Lower leg skin (tissue), 4 donors: ENCODE measurements at places on chromosomes 7 and 10. TPM values are rescaled to one million over a fixed set of nuclear protein-coding genes. Genes with fewer than 3 reads are reported as not detected.
A peak's percentile ranks its signal among the peaks of the same experiment; 100 is the strongest.

DNA sequence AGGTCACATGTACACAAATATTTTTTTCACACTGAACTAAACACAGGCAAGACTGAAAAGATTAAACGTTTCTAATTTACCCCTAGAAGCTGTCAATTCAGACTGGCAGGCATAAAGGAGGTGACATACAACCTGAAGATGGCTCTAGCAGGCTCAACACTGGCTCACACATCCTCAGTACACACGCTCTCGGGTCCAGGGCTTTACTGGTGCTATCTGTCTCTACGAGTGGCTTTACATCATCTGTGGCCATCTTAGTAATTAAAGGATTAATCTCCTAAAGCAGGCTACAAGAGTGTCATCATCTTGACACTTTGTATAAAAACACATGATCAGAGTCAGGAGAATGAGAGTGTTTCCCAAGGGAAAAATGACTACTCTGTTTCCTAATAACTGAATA, 57.3 kb downstream of the COPG2 start:
- DNase-seq: no peak

The THSD7A gene
- 1.3 TPM for total RNA-seq

The ANKRD16 gene
- 9.0 TPM for total RNA-seq

The KCP gene
- total RNA-seq: not detected

DNA sequence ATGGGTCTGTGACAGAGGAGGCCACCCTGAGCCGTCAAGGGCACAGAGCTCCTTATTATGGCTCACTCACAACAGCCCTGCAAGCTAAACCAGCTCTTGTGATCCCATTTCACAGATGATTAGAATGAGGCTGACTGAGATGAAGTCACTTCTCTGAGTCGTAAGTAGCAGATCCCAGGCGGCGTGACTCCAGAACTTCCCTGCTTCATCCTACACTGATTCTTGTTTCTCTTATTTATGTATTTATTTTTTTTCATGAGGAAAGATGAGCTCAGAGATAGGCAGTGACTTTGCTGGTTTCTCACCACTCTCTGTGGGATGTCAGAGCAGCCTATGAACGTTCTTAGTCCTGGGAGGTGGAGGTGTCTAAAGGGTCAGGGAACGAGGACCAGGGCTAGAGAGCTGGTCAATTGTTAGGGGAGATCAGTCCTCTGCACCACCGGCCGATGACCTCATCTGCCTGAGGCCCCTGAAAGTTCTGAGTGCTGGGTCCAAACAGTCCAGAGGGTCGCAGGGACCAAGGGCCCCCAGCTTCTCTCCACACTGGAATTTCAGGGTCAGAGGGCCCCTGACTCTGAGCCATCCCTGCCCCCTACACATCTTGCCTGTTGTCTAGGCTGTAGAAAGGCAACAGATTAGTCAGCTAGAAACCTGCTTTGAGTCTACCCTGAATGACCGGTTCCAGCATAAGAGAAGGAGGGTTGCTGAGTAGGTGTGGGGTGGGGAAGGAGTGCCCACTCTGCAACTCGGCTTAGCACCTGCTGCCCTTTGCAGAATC, 17.9 kb downstream of the CLRN3 start:
- peak; percentile 76 for DNase-seq

- no peak for DNase-seq
These were observed 69.4 kb downstream of the C1GALT1 start for GRCh38 chr7:7251742-7252141.

The OR9A2 gene
- total RNA-seq: not detected

DNA sequence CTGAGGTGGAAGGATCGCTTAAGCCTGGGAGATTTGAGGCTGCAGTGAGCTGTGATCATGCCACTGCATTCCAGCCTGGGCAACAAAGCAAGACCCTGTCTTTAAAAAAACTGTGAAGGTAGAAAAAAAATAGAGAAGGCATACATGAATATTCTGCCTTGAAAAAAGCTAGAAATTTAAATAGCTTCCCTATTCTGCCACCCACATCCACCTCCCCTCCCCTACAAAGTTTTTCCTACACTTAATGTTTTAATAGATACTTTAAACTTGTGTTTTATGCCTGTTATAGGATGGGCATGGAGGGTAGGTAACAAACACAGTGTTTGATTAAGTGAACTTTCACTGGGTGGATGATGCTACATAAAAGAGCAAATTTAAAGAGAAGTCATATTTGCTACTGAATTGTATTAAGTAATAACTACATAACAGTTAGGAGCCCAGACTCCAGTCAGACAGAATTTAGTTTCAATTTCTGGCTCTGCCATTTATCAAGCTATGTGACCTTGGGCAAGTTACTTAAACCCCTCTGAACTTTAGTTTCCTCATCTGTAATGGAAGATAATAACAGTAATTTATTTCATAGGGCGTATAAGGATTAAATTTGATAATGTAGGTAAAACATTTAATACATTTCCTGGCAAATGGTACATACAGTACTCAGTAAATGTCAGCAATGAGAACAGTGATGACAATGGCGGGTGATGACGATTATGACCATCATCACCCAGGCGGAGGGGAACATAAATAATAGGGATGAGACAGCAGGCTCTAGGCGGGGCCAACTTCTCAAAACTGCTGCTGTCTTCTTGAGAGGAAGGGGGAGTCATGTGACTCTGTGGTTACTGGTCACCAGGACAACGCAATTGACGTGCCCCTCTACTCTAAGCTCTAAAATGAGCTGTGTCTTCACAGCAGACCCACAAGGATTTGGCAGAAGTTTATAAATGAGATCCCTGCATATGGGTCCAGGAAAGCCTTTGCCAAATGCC, 15.8 kb downstream of the DNMBP start:
- peak; percentile 75 for DNase-seq

- peak; percentile 69 for DNase-seq
These were observed 498.0 kb upstream of the ZMIZ1 start for GRCh38 chr10:78570633-78571235.

DNA sequence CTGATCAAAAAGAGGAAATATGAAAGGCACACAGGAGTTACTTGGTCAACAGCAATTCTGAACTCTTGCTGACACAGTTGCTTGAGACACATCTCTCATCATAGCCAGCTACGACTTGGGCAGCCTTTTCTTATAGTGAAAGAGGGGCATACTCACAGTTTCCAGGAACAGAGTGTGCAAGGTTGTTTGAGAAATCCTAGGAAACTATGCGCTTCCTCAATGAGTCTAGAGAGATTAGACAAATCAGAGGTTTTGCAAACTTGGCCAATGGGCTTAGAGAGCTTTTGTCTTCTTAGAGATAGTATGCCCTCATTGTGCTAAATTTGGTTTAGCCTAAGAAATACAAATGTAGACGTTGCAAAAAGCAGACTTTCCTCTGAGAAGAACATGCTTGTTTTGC, 370.4 kb downstream of the HGF start:
- no peak for DNase-seq

GRCh38 chr7:85090919-85091564, 95.8 kb downstream of the SEMA3D start:
- no peak for DNase-seq

DNA sequence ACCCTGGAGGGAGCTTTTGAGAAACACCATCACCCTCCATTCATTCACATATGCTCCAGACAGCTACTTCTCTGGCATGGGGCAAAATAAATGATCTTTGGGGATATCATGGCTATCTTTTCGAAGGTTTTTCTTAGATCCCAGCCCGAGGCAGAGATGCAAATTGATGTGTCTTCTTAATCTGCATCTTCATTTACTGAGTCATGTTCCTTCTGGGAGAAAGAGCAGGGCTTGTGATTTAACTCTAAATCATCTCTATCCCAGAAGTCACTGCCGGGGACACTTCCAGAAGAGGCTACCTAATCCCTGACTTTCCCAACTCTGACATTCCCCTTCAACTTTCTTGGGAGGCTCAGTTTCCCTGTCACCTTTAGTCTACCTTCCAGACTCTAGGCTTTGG, 90.1 kb downstream of the SORCS3 start:
- no peak for DNase-seq

- no peak for DNase-seq
These were observed 84.7 kb upstream of the C1QL3 start for GRCh38 chr10:16606421-16606820.

DNA sequence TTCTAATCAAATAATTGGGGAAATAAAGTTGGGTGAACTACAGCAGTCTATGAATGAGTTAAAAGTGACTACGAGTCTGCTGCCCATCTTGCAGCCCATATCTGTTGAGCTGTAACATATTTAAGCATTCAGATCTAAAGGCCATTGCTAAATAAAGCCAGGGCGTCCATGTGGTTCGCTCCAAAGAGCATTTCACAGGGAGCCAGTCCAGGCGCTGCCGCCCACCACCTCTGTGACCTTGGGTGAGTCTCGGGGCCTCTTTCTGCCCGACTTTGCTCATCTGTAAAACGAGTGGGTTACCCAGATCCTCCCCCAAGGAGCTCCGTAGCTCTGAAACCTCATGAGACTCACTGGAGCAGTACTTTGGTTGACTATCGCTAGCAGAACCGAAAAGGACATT, 223.1 kb downstream of the CUX1 start:
- DNase-seq: no peak

The GCK gene
- 0.25 TPM for total RNA-seq

DNA sequence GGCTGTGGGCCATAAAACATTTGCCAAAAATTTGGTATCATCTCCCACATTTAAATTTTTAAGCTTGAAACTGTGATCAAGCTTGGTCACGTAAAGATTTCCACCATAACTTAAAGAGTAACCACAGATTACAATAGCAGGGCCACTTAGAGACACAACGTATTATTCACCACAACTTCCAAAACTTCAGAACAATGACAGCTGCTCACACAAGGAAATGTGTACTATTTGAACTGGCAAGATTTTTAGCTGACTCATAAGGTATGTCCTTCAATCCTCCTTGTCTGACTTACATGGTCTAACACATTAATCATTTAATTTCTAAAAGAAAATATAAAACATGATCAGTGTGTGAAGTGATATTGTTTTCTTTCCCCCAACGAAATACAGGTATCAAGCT, 234.5 kb downstream of the PARD3 start:
- DNase-seq: no peak

- no peak for DNase-seq
These were observed 13.1 kb upstream of the FBXW4 start for GRCh38 chr10:101708073-101708472.

GRCh38 chr7:371779-372545, 82.0 kb downstream of the FOXL3 start:
- no peak for DNase-seq

DNA sequence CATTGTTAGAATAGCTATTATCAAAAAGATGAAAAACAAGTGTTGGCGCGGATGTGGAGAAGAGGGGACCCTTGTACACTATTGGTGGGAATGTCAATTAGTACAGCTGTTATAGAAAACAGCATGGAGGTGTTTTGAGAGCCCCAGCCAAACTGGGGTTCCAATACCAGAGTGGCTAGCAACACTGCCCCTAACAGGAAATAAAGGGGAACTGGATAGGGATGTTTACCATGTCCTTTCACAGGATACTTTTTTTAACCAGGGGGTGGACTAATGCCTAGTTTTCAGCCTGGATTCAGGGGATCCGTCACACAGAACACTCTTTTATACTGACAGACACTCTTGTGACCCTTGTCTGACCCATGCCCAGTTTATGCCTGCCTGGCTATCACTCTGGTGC, 6.9 kb upstream of the GSTK1 start:
- DNase-seq: no peak

- DNase-seq: peak; percentile 56
These were observed 43.9 kb upstream of the GPAM start for GRCh38 chr10:112227331-112227987.

DNA sequence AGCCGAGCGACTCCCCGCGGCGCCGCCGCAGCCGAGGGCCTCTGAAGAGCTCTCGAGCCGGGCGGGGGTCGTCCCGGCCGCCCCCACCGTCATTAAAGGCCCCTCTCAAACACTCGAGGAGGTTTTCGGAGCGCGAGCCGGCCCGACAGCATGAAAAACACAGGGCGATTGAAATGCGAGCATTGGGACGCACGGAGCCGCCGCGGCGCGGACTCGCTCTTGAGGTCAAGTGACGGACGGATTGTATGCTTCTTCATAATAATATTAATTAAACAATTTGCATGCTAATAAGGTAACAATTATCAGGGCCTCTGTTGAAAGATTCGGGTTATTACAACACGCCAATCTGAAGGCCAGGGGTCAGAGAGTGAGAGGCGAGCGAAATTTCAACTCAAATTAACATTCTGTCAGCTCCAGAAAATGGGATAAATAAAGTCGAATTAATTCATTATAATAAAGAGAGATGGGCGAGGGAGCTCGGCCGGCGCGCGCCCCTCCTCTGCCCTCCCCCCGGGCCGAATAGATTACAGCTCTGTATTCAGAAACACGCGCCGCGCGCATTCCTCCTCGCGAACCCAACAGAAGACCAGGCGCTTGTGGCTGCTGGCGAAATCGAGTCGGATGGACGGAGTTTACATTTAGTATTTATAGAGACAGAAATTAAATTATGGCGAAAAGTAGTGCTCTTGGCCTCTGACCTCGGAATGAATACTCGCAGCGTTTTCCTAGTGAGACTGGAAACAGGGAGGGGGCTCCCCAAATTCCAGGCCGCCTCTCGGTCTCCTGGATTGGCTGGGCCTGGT, 2.1 kb upstream of the UNCX start:
- DNase-seq: no peak
